Heart left ventricle (tissue), 16 donors: ENCODE measurements at places on chromosomes 7 and 10. TPM values are rescaled to one million over a fixed set of nuclear protein-coding genes. Genes with fewer than 3 reads are reported as not detected.

The TAS2R3 gene
- 0.93 TPM for total RNA-seq

The CRHR2 gene
- total RNA-seq: 1.6 TPM

The WIPF3 gene
- 16.5 TPM for total RNA-seq

The CHRM2 gene
- total RNA-seq: 51.2 TPM

The ELFN1 gene
- total RNA-seq: 18.6 TPM

The SLC18A3 gene
- not detected for total RNA-seq

The SPOCK2 gene
- total RNA-seq: 4.4 TPM

The EFCAB10 gene
- total RNA-seq: not detected

The USP54 gene
- total RNA-seq: 23.6 TPM

The ALOX5 gene
- total RNA-seq: 12.1 TPM

The NRP1 gene
- total RNA-seq: 176 TPM

The CPEB3 gene
- total RNA-seq: 12.5 TPM

The TLL2 gene
- 3.2 TPM for total RNA-seq

The PRLHR gene
- total RNA-seq: not detected

The SLC18A2 gene
- total RNA-seq: not detected

The ADAM12 gene
- total RNA-seq: 11.2 TPM

The C10orf105 gene
- 0.05 TPM for total RNA-seq

The EBLN1 gene
- not detected for total RNA-seq

The TAS2R41 gene
- total RNA-seq: not detected

The ITGA8 gene
- 0.93 TPM for total RNA-seq

The DNAJC12 gene
- total RNA-seq: 4.8 TPM

The SH2B2 gene
- total RNA-seq: 1.3 TPM
